Activated naive CD4-positive, alpha-beta T cell treated with Interleukin-2 at 50 U/mL for 16 hours (primary cell): ENCODE measurements at places on chromosomes 7 and 10.

DNA sequence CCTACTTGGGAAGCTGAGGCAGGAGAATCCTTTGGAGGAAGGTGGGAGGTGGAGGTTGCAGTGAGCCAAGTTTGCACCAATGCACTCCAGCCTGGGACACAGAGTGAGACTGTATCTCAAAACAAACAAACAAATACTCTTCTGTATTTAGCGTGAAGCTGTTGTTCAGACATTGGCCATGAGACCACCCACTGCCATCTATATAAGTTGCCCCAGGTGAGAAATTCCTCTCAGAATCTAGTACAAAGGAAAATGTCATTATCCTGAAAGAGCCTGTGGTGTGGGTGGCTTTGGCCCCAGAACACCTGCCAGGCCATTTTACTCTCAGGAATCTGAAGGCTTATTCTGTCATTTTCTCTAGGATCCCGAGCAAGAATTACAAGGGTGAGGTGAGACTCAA, 4.0 kb upstream of the FRMD4A start:
- no peak for DNase-seq

- DNase-seq: no peak
Measured at GRCh38 chr10:132860532-132860931, 74.6 kb upstream of the NKX6-2 start.

DNA sequence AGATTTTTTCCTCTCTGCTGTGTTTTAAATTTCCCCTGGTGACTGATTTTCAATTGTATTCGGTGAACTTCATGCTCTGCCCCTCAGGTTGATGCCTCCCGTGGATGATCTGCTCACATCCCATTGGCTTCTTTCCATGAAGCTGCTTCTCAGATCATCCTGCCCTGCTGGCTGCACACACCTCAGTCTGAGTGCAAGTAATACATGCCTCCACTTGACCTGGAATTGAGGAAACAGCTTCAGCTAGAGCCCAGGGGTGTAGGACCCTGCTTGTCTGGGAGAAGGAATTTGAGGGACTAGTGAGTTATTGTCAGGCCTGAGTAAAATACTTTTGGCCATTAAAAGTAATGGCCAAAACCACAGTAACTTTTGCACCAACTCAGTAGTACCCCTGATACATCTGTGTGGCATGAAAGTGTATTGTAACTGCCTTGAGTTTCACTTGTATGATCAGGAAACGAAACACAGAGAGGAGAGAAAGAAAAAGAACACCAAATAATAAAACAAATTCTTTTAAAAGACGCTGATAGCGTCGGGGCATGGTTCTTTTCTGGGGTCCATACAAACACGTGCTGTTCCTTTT, 49.4 kb downstream of the SPAM1 start:
- no peak for DNase-seq

DNA sequence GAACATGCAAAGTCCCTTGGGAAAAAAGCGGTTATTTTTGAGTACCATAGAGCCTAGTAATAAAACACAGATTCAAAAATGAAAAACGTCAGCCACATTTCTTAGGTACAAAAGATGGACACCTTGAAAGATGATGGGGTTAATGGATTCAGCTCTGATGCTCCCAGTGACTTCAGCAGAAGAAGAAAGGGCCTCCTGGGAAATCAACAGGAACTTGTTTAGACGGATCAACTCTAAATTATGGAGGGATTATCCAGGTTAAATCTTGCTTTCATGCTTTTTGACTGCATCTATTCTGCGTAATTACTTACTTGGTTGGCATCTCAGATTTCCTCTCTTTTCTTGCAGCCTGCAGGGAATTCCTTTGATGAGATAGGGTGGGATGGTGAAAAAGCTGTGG, 82.5 kb downstream of the TMEM178B start:
- no peak for DNase-seq

- no peak for DNase-seq
Measured at GRCh38 chr10:10865303-10865702, 152.4 kb upstream of the CELF2 start.

DNA sequence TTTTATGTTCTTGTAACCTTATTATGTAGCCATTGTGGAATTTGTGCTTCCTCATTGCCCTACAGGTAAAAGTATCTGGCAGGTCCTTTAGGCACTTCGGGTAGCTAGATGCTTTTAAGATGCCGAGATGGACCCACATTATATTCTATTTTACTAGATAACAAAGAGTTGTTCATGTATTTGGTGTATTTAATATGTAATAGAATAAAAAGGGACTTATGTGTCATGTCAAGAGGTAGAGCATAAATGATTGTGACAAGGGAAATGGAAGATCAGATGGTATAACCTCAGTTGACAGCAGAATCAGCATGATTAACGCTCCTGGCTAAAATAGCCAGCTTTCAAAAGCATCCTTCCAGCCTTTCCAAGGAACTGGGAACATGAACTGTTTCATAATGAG, 50.6 kb downstream of the NPY start:
- no peak for DNase-seq

- no peak for DNase-seq
Measured at GRCh38 chr10:4434516-4435071, 391.4 kb upstream of the AKR1E2 start.

DNA sequence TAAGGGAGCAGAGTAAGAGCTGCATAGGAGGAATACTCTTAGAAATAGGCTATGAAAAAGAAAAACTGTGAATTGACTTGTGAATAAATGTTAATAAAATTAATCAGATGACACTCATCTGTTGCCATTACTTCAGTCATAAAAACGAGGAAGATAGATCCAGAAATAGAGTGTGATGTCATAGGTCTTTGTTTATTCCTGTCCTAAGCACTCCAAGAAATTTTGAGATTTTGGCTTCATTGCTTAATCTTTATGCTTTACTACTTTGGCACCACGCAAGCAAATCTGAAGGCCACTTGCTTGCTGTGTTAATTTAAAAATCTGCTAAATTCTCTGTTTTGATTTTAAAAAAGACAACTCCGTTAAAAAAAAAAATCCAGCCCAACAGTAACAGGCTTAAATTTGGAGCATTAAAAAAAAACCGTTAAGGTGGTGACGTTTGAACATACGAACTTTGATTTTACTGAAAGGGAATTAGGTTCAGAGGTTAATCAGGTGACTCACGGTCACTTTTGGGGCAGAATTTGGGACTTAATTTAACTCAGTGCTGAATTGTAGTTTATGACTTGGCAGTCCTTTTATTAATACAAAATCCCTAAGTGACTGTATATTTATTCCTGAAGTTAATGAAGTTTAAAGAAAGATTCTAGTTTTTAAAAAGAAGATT, 3.4 kb downstream of the IFRD1 start:
- no peak for DNase-seq

- peak; percentile 60 for DNase-seq
Measured at GRCh38 chr10:61904733-61905725, 3.5 kb downstream of the ARID5B start.

DNA sequence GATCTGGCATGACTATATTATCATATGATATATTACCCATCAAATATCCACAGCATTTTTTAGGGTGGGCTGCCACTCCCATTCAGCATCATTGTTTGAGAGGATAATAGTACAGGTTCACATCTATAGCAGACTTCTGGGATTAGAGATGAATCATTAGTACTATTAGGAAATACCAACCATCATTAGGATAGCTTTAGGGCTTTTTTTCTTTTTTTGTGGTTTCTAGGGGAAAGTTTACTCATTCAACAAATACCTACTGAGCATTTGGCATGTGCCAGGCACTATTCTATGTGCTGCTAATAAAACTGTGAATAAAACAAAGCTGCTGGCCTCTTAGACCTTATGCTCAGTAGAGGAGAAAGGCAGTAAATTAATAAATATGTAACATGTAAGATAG, 40.6 kb downstream of the NHLRC2 start:
- no peak for DNase-seq

GRCh38 chr7:75969182-75969581, 25.2 kb downstream of the TMEM120A start:
- DNase-seq: no peak

GRCh38 chr10:63631991-63632390, 110.8 kb downstream of the REEP3 start:
- no peak for DNase-seq

DNA sequence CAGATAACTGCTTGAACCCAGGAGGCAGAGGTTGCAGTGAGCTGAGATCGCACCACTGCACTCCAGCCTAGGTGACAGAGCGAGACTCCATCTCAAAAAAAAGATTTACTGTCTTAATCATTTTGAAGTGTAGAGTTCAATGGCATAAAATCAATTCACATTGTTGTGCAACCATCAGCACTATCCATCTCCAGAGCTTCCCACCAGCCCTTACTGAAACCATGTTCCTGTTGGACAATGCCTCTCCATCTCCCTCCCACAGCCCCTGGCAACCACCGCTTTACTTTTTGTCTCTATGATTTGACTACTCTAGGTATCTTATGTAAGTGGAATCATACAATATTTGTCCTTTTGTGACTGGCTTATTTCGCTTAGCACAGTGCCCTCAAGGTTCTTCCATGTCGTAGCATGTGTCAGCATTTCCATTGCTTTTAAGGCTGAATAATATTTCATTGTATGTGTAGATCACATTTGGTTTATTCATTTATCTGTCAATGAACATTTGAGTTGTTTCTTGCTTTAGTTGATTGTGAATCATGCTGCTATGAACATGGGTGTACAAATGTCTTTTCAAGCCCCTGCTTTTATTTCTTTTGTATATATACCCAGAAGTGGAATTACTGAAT, 33.1 kb downstream of the NACAD start:
- DNase-seq: no peak

- DNase-seq: no peak
Measured at GRCh38 chr10:31990937-31991336, 62.3 kb upstream of the ARHGAP12 start.

- no peak for DNase-seq
Measured at GRCh38 chr7:31076641-31077310, 24.7 kb downstream of the ADCYAP1R1 start.

DNA sequence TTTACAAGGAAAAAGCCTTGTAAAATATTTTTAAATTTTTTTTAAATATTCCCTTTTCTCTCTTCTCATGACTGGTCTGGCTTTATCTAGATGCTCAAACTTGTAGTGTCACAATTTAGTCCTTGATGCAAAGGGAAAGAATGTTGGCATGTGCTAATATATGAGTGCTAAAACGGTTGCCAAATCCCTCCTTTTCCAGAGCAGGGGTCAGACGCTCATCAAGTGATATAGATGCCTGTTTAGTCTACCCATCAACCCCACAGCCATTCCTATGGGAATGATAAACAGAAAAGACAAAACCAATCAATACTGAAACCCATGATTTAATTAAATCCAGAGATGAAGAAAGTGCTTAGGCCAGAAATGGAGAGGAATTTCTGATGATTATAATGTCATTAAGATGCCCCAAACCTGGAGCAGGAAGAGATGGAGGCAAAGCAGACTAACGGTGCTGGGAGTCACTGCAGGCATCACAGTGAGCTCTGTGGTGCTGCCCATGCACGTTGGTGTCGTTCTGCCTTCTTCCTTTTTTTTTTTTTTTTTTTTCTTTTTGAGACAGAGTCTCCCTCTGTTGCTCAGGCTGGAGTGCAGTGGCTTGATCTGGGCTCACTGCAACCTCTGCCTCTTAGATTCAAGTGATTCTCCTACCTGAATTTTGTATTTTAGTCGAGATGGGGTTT, 210.1 kb upstream of the STK17A start:
- DNase-seq: no peak
